ENCODE measurements at places on chromosomes 13 and 19.

DNA sequence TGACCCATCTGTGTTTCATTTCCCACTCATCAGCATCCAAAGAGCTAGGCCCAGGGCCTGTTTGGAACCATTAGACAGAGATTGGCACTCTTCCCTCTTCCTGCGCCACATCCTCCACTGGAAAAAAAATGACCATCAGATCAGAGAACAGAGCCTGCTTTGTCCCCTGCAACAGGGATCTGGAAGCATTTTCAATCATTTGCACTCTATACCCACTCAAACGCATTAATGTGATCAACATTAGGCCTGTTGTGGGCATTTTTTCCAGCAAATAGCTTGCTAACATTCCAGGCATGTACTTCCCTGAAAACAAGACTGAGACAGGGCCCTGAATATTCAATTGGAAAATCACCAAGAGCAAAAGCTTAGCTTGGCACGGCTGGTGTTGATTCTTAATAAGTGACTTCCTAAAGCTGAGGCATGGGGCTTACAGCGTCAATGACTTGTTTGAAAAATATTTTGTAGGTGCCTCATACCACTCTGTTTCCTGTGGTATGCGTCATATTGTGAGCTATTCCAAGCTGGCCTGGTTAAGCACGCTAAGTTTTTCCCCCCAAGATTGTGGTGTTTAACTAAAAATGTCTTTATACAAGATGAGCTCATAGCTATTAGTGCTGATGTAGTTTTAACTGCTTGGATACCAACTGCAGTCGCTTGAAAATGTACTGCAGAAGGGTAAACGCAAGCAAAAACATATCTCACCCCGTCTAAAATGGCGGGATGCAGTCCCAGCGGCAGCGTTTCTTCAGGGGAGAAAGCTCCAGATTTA lies 404.4 kb downstream of the SPRY2 start:
- DNase-seq, result no peak

DNA sequence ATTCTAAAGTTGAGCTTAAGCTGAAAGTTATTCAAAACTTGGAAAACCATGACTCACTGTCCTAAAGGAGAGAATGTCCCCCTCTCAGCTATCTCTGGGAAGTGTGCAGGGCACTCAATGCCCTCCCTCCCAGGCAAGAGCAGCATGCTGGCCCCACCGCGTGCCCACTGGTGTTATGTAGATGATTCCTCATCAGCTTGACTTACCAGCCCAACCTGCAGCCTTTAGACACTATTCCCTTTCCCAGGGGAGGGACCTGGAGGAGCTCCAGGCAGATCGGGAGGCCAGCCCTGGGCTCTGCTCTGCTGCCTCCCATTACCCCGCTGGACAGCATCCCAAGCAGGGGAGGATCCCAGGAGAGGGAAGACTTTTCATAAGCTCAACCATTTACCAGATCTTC lies 124.6 kb downstream of the FGF14 start:
- DNase-seq, result no peak

DNA sequence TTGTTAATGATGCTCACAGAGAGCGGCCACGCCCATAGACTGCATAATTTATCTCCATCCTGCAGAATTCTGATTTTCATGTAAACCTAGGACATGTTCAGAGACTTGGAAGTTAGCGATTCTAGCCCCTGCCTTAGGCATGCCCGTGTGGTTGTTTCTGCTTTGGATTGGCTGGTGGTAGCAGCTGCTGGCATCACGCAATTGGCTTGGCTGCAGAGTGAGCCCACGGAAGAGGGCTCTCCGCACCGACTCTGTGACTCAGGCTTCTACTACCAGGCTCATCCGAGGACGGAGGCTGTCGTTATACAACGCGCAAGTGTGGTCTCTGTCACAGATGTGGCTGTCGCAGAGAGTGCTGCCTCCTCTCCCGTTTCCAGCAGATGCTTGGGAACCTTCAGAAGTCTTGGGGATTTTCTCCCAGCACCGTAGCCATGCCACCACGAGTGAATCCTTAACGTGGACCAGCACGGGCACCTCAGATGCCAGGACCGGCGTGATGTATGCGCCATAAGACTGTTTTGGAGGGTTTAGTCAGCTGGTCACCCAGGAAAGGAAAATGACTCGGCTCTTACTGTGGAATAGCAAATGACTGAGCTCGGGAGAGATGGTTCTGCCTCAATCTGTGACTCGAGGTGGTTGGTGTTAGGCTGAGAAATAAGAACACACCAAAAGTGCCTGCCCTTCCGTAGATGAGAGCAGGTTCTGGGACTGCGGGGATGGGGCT lies 61.0 kb upstream of the F7 start:
- DNase-seq, result no peak

GRCh38 chr19:2474232-2475017 lies 1.5 kb upstream of the GADD45B start:
- peak; percentile 71 for DNase-seq

- no peak for DNase-seq
These were observed 881 bp downstream of the GEMIN7 start for GRCh38 chr19:45079911-45080370.

GRCh38 chr19:21109116-21109515 lies 27.1 kb downstream of the ZNF714 start:
- DNase-seq, result no peak

GRCh38 chr13:26599403-26599802 lies 41.9 kb downstream of the WASF3 start:
- DNase-seq, result no peak

DNA sequence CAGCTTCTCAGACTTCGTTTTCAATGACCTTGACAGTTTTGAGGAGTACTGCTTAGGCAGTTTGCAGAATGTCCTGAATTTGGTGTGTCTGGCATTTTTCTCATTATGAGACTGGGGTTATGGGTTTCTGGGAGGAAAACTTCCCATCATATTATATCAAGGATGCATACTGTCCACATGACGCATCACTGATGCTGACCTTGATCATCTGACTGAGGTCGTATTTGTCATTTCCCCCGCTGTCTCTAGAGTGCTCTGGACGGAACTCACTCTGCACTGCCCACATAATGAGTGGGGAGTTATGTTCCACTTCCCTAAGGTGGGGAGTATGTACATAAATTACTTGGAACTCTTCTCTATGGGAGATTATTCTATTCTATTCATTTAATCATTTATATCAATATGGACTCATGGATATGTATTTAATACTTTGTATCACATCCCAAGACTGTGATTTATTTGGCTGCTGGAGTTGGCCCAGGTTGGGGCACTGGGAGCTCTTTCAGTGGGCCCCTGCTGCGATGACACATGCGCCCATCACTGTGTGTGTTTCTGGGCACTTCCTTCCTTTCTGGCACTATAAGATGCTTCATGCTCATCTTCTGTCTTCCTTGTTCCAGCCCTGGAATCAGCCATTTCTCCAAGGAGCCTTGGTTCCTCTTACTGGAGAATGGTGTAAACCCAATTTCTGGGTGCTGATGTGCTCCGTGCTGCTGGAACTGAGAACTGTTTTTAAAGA lies 138.6 kb downstream of the MIPEP start:
- no peak for DNase-seq

- DNase-seq, result no peak
These were observed 23.3 kb upstream of the ZNF99 start for GRCh38 chr19:22807061-22807835.

DNA sequence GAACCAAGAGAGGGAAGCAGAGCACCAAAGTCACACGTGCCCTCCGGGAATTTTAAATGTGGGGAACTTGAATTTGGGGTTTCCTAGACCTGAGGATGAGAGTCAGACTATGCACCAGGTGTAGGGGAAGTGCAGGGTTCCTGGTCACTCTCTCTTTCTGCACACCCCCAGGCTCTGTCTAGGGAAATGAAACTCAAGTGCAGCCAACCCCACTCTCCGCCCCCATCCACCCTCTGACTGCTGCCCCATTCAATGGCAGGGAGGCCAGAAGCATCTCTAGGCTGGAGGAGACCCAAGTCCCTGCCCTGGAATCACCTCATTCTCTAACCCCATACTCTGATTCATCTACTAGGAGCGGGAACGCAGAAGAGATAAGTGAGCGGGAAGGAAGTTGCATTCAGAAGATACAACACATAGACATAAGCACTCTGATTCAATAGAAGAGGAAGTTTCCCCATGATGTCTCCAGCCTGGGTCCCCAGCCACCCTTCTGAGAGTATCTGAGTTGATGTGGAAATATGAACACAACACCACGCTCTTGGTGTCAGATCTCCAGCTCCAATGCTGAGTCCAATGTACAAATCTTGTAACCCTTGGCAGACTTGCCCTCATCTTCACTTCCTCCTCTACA lies 4.7 kb upstream of the SIGLEC14 start:
- DNase-seq, result no peak

DNA sequence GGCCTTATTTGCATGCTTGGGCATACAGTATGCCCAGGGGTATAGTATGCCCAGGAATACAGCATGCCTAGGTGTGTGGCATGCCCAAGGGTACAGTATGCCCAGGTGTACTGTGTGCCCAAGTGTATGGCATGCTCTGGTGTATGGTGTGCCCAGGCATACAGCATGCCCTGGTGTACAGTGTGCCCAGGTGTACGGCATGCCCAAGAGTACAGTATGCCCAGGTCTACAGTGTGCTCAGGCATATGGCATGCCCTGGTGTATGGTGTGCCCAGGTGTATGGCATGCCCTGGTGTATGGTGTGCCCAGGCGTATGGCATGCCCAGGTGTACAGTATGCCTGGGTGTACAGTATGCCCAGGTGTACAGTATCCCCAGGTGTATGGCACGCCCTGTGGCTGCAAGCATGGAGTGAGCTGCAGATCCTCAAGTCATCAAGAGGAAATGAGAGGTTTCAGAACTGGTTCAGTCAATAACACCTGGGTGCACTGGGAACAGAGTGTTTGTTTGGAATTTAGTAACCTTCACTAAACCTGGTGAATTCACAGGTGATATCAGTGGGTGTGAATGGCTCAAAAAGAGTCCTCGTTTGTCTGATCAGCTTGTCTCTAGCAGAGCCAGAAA lies 7.8 kb upstream of the C13orf42 start:
- no peak for DNase-seq

DNA sequence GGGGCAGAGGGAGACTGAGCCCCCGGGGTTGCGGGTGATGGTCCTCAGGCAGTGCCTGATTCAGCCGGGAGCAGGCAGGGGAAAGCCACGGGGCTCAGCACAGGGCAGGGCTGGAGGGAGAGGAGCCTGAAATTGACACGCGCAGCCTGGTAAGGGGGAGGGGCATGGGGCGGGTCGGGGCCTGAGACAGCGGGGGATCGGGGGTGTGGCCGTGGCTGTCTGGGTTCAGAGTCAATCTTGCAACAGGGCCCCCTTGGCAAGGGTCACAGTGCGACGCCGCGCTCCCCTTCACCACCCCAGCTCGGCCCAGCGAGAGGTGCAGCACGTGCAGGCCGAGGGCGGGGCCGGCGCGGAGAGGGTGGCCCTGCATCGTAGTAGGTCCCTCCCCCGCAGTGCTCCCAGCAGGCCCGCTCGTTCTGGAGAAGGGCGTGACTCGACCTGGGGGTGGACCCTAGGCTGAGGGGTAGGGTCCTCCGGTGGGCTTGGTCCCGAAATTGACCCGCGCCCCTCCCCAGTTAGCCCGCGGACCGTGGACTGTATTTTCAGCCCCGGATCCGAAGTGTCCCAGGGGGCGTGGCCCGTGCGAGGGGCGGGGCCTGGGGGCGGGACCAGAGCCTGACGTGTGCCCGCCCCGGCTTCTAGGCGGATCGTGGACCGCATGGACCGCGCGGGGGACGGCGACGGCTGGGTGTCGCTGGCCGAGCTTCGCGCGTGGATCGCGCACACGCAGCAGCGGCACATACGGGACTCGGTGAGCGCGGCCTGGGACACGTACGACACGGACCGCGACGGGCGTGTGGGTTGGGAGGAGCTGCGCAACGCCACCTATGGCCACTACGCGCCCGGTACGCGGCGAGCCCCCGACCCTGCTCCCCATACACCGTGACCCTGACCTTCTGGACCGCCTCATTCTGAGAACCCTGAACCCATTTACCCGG lies 6.0 kb downstream of the RCN3 start:
- DNase-seq, result peak; percentile 75

DNA sequence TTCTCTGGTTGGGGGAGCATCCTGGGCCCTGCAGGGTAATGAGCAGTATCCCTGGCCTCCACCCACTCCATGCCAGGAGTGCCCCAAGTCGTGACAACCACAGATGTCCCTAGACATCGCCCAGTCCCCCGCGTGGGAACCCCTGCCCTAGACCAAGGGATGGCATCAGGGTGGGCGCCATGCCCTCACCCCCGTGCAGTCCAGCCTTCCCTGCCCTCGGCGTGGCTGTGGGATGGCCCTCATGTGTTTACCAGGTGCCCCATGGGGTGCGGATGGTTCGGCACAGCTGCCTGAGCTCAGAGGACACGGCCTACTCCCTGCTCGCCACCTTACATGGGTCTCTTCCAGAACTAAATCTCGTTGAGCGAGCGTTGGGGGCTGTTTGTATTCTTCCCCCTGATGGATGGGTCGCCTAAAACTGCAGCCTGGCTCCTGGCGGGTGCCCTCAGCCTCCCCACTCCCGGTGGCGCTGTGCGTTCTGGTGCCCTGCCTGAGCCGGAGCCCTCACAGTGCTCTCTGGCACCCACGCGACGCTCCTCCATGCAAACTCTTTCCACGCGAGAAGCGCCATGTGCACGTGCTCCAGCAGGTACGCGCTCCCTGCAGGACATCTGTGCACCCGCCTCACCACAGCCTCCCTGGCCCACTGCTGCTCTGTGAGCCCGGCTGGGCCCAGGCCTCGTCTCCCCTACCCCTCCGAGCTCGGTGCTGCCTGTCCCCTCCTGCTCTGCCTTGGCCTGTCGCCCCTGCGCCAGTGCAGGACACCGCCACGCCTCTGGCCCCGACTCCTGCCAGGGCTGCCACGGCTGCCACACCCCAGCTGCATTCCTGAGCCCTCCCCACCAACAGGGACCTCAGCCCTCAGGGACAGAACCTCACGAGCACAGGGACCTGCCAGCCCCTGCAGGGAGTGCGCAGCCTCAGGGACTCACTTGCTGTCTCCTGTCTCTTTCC lies 145.0 kb downstream of the KDM4B start:
- no peak for DNase-seq

- DNase-seq, result no peak
These were observed 281.5 kb upstream of the HTR2A start for GRCh38 chr13:47178090-47178950.

- DNase-seq, result no peak
These were observed 161.4 kb upstream of the SOX1 start for GRCh38 chr13:111905609-111905945.

DNA sequence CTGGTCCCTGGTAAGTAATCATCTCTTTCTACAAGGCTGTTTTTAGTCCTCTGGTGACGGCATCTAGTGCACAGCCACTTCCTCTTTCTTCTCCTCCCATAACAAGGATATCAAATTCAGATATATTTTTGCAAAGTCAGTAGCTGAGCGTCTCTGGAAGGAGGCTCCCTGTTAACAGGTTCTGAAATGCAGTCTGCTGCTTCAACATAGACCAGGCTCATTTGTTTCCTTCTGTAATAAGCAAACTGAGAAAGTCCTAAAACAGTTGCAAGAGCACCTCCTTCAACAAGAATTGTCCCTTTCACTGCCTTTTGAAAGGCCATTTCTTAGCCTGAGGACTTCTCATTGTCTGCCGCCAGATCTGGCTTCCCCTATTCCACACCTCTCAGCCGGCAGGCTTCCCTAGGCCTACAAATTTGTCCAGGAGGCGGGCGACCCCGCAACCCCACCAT lies 7.4 kb upstream of the ZSCAN5A start:
- DNase-seq, result no peak

Data from T follicular helper cell (primary cell).